T-helper 22 cell (primary cell): ENCODE measurements at places on chromosomes 3 and 15.

GRCh38 chr15:90160781-90161727 is 40.1 kb upstream of the SEMA4B start:
- DNase-seq = no peak

DNA sequence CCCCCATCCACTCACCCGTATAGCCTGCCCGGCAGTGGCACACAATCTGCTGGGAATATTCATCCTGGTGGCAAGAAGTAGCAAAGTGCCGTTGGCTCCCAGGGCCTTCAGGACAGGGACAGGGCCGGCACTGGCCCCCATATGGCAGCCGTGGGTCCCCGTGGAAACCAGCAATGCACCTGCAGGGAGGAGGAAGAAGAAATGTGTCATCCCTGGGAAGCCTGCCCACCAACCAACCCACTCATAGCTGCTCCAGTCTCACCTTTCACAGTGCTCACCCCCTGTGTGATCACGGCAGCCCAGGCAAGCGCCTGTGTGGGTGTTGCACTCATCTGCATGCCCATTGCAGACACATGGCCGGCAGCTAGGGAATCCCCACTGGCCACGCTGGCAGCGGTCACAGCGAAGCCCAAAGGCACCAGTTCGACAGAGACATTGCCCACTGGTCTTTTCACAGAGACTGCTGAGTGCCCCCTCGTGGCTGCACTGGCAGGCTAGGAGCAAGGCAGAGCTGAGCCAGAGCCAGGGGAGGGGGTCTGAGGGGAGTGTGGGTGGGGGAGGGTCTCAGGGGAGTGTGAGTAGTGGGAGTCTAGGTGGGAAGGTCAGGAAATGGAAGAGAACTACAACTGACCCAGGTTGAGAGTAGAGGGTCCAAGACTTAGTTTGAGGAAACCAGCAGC is 4.5 kb upstream of the USP19 start:
- DNase-seq = no peak

DNA sequence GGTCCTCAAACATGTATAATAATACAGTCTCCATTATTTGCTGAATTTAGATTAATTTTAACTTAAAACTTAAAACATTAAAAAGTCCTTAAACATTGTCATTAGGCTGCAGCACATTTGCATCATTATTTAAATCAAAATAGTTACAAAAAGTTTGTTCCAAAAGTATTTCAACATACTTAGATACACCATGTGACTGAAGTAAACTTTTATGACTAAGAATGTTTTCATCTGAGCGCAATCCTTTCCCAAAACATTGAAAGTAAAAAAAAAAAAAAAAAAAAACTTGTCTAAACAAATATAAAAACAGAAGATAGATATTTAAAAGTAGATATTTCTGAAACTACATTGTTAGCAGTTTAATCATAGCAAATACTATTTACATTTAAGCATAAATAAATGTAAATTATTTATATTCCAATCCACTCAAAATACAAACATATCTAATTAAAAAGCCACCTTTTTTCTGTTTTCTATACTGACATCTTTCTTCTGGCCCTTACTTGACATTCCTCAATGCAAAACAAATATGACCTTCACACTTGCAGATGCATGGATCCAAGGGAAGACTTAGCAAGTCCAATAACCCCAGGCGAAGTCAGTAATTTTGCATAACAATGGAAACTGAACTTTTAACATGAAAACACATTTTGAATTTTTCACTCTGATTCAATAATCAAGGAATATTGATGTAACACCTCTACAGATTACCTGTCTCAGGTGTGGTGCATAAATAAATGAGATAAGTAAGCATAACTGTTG is 10.3 kb downstream of the FAM227B start:
- DNase-seq = no peak

DNA sequence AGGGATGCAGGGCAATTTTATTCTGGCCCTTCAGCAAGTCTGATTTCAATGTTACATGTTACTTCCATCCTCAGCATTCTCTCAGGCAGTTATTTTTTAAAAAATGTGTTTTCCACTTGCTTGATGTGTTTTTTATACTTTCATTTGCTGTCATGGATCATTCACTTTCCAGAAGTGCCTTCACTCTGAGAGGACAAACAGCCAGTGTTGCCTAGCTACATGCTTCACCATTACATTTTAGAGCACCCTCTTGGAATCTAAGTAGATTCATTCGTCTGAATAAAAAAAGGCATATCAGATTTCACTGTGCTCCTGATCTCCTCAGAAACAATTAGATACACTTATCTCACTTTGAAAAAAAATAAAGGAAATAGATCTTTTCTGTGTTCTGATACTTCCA is 93.6 kb upstream of the POU1F1 start:
- DNase-seq = no peak

- DNase-seq = no peak
Measured at GRCh38 chr3:39102504-39103323, 4.7 kb downstream of the GORASP1 start.

DNA sequence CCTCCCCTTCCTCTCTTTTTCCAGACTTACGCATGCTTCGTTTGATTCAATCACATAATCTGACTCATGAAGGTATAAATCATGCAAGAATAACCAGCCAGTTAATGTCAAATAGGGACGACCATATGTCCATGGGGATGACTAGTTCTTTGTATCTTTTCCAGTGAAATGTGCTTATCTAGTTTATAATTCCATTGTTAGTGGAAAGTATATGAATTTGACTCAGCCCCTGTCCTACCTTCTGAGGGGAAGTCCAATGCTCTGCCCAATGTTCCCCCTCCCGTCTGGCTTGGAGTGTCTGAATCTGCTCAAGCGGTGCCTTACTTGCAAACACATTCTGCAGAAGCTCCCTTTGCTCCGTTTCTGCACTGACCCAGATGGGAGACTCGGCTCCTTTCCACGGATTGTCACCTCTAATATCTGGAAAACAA is 55.0 kb upstream of the EPHB3 start:
- no peak for DNase-seq

- no peak for DNase-seq
Measured at GRCh38 chr3:194730365-194730764, 44.7 kb downstream of the FAM43A start.
